ENCODE measurements at places on chromosomes 4 and X.

DNA sequence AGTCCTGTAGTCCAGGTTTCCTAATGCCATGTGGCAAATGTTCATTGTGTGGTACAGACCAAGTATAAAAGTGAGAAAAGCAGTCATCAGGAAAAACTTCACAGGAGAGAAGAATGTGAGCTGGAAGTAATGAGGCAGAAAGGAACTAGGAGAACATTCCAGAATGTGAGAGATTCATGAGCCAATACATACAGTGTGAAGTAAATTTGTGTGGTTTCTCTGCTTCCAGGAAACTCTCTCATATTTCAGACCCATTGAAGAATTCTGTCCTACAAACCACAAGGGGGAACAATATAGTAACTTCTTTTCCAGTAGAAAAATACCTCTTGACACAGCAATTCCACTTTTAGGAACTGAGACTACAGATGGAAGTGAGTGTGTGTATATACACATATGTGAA lies 136.5 kb downstream of the RNF150 start:
- no peak for DNase-seq

DNA sequence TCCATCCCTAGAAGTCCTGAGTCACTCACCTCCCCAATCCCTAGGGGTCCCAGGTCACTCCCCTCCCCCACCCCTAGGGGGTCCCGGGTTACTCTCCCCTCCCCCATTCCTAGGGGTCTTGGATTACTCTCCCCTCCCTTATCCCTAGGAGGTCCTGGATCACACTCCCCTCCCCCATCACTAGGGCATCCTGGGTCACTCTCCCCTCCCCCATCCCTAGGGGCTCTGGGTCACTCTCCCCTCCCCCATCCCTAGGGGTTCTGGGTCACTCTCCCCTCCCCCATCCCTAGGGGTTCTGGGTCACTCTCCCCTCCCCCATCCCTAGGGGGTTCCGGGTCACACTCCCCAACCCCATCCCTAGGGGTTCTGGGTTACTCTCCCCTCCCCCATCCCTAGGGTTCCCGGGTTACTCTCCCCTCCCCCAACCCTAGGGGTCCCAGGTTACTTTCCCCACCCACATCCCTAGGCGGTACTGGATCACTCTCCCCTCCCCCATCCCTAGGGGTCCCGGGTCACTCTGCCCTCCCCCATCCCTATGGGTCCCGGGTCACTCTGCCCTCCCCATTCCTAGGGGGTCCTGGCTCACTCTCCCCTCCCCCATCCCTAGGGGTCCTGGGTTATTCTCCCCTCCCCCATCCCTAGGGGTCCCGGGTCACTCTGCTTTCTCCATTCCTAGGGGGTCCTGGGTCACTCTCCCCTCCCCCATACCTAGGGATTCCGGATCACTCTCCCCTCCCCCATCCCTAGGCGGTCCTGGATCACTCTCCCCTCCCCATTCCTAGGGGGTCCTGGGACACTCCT lies 2.1 kb downstream of the ASMTL start:
- no peak for DNase-seq

DNA sequence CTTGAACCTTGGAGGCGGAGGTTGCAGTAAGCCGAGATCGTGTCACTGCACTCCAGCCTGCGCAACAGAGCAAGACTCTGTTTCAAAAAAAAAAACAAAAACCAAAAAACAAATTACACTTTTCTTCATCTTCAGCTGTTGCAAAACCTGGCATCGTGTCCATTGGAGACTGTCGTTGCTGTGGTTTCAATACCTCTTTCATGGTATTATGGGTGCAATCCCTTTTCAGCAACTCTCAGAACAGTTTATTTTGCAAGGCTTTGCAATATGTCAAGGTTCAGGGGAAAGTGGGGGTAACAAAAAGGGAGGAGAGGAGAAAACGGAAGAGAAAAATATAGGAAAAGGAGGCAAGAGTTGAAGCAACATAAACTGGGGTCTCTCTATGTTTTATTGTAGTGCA lies 40.8 kb downstream of the ARSD start:
- no peak for DNase-seq

DNA sequence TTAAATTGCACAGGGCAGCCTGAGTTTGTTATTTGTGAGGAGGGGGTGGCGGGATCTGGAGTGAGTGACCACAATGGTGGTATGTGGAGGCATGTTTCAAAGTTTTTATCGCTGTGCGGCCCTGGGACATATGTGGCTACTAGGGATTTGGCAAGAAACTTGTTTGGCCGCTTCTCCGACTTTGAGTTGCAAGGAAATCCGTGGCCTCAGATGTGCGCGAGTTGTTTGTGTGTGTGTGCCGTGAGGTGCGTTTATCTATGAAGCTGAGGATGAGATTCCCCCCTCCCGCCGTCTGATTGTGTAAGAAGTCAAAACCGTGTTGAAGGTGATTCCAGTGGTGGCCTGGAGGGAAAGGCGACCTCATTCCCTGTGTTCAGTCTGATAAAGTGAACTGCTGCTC lies 1.4 kb downstream of the JADE3 start:
- DNase-seq, result peak; percentile 49

DNA sequence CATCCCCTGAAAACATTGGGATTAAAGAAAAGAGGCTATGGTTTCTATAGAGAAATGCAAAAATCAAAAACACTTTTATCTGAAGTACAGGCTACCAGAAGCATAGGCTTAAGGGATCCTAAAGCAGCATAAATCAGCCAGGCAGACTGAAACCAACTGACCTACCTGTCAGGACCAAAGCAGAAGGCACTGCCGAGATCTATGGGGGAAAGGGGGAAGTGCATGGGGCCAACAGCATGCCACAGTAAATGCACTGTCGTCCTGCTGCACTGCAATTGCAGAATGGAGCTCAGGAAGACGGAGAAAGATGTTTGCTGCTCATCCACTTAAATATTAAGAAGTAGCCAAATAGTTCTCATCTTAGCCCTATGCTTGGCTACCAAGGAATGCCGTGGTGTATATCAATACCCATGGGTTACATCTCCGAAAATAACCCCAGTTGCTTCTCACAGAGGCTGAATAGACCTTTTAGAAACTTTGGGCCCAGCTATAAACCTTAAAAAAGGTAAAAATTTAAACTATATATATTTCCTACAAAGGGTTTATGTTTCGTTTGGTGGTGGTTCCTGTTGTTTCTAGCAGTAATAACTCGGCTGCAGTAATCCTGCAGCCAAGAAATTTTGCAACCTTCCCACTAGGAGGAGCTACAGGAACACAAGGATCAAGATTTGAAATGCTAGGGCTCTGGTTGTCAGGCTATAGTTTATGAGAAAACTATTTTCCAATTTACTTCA lies 312.2 kb upstream of the DIAPH2 start:
- DNase-seq, result peak; percentile 80

GRCh38 chr4:105909787-105910281 lies 14.6 kb downstream of the NPNT start:
- DNase-seq, result peak; percentile 90

DNA sequence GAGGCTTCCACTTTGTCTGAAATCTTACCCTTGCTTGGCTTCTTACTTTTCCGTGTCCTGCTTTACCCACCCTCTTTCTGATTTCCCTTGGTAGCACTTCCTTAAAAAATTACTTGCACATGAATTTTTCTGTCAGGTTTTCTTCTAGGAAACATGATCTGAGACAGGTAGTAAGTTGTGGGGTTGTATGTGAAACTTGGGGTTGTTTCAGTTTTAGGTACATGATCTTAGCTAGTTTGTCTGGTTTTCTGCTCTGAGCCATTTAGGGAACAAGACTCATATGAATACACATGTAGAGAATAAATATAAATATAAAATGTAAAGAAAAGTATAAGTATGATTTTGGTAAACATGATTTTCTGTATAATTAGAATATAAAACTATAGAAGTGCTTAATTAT lies 17.4 kb upstream of the ARMCX2 start:
- DNase-seq, result no peak

GRCh38 chr4:103008875-103009729 lies 10.4 kb downstream of the SLC9B1 start:
- DNase-seq, result peak; percentile 88

DNA sequence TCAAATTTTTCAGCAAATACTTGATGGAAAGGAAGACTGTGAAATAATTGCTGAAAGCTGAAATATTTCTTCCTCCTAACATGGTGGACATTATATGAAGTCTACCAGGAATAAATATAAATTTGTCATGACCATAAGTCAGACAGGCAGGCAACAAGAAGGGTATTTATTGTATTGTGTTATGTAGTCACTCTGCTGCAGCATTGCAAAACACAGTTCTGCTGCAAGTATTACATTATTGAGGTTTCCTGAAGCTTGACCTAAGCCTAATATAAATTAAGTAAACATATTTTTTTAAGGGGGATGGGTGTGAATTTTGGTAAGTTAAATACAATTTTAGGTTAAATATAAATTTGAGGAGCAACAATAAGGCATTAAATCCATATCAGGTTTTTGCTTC lies 60.2 kb upstream of the MAOA start:
- DNase-seq, result no peak

GRCh38 chr4:162938738-162939485 lies 227.8 kb downstream of the NAF1 start:
- DNase-seq, result no peak

DNA sequence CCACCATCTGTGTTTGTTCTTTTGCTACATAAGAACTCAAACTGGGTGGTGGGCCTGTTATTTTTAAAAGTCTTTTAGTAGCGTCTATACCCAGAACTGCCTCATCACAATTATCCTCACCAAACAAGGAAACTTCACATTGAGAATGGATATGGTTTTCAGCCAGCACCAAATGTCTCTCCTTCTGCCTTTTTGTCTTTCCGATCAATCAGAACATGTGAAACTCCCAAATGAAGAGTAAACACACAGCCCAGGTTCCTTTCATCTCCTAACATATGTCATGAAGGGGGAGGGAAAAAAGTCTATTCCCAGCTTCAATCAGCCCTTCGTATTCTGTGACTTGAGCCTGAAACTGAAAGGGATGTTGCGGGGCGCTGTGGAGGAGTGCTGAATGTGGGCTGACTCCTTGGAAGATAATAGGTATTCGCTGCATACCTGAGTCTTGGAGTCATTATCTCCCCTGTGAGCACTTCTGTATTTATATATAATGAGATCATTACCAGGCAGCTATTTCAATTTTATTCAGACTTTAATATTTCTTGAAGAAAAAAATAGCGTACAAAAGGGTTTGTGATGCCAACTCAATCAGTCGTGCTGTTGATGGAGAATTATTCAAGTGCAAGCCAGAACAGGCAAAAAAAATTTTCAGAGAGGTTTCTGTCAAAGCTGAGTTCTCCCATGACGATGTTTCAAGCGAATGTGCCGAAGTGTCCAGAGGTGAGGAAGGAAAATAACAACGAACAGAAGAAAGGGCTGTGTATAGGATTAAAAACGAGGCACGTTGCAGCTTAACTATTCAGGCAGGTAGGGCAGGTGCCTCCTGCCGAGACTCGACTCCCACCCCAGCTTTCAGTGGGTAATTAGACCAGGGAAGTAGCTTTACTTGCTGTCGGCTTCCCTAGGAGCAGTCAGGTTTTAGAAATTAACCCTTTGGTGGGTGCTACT lies 163.9 kb upstream of the NOCT start:
- DNase-seq, result no peak

- no peak for DNase-seq
Observed at GRCh38 chrX:10199212-10199611, 42.4 kb downstream of the CLCN4 start.

- DNase-seq, result no peak
Observed at GRCh38 chr4:15234856-15235126, 193.0 kb upstream of the C1QTNF7 start.

DNA sequence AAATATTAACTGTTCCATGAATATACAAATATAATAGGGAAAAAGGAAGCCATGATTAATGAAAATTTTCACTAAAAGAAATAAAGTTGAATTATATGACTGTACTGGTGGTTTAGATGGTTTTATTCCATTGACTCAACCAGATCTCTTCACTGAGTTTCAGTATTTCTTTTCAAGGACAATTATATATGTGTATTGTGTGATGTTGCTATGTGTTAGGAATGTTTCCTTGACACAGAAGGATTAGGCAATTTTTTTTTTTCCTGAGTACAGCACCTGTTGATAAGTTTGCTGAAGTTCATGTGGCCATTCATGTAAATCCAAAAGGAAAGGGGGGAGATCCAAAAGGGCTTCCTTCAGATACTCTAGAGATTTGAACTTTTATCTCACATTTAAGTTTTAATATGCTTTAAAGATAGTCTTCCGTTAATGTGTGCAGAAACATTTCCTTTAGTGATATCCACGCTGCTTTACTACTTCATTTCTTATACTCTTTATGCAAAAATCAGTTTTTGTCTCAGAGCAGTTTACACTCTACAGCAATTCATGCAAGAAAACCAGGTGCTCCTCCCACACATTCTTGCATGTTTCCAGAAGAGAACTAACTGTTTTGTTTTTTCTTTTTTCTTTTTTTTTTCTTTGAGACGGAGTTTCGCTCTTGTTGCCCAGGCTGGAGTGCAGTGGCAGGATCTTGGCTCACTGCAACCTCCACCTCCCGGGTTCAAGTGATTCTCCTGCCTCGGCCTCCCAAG lies 249.1 kb downstream of the RPA4 start:
- no peak for DNase-seq

DNA sequence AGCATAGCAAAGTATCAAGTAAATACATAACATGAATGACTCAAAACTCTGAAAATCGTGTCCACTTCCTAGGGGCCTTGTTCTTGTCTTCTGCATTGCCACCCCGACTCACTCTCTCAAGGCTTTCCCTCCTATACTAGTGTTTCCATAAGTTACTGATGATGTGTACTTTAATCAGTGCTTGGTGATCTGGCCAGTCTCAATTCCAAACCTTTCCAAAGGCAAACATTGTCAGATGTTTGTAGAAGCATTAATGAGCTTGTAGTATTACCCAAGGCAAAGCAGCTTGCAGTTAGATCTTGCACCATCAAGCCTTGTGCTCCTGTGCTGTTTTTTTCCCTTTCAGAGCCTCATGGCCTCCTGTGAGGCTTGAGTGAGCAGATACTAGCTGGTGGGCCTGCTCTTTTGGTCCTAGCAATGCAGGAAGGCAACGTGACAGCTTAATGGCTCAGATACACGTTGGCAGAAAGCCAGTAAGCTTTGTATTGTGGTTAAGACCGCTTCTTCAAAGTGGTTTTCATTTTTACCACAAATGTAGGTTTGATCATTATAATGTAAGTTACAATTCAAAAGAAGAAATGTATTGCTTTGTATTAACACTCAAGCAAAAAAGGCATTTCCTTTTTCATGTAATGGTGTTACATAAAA lies 51.8 kb downstream of the RBPJ start:
- DNase-seq, result peak; percentile 54

DNA sequence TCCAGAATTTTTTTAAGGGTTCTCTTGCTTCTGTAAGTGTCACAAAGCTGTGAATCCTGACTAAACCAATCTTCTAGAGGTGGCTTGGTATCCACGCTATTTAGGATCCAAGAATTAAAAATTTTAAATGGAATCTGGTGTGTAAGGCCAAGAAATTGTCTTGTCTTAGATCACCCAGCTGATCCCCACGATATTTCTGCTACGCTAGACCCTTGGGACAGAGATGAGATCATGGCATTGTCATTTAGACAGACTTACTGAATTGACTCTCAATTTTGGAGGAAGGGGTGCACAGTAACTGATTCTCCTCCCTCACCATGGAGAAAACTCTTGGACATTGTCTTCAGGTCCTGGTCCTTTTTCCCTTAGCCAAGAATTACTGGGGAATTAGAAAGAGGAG lies 5.7 kb downstream of the GPRIN3 start:
- no peak for DNase-seq

- DNase-seq, result no peak
Observed at GRCh38 chrX:103520386-103520785, 1.1 kb upstream of the RAB40A start.

GRCh38 chrX:49037883-49038475 lies 5.2 kb downstream of the TFE3 start:
- DNase-seq, result no peak

- no peak for DNase-seq
Observed at GRCh38 chr4:26786916-26787315, 73.7 kb upstream of the STIM2 start.

All from HT-29 (cell line).